Activated CD4-positive, alpha-beta T cell treated with anti-CD3 and anti-CD28 coated beads, Interleukin-2, amount 50 U/mL, for 4 hours (primary cell): ENCODE measurements at places on chromosomes 3 and 15.

DNA sequence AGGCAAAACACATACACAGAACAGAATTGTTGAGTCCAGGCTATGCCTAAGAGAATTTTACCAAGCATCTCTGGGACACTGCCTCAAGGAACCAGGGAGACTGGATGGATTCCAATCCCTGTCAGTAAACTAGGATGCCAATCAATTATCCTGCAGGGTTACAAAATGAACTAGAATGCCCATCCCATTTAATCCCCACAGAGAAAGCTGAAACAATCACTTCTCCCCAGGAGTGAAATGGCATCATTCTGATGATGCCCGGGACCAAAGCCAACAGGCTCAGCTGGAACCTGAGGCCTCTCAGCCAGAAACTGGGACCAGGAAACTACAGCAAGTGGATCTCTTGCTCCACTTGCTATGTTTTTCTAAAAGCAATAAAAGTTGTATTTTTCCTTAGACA is 130.0 kb upstream of the TJP1 start:
- DNase-seq = no peak

DNA sequence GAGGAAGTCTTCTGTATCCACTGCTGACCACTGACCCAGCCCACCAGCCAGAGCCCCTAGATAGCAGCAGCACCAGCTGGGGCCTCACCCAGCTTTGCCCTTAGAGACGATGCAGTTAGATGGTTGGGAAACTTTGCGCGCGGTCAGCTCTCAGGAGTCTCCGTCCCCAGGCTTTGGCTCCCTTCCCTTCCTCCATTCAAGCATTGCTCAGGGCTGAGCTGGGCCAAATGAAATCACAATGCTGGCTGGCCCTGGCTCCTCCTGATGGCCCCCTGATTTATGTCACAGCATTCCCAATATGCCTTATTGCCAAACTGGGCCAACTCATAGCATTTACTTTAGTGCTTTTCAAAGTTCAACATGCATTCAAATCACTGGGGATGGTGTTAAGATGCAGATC is 34.6 kb upstream of the RHCG start:
- no peak for DNase-seq

- no peak for DNase-seq
Observed at GRCh38 chr3:127822682-127823425, 539 bp upstream of the MGLL start.

GRCh38 chr3:85394424-85394823 is 435.6 kb downstream of the CADM2 start:
- no peak for DNase-seq

DNA sequence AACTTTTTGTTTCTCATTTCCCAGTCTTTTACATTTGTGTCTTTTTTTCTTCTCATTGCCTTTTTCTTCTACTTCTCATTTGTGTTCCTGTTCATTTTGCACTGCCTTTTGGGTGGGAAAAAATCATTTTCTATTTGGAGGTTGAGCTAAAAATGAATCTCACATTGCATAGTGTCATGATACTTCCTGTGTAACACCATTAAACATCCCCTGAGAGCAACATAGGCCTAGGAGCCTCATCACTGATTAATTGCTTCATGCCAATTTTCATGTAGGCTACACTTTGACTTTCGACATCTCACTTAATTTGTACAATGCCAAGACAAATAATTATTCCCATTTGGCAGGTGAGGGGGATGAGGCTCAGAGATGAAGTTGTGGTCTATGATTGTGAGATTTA is 279.2 kb downstream of the EDEM1 start:
- DNase-seq = no peak

GRCh38 chr3:42665050-42665878 is 11.8 kb downstream of the ZBTB47 start:
- DNase-seq = no peak

- DNase-seq = no peak
Observed at GRCh38 chr15:31049111-31049510, 52.4 kb downstream of the TRPM1 start.

- DNase-seq = no peak
Observed at GRCh38 chr3:183357564-183358079, 70.8 kb downstream of the MCF2L2 start.

- DNase-seq = no peak
Observed at GRCh38 chr3:170277833-170278580, 55.8 kb downstream of the PRKCI start.

DNA sequence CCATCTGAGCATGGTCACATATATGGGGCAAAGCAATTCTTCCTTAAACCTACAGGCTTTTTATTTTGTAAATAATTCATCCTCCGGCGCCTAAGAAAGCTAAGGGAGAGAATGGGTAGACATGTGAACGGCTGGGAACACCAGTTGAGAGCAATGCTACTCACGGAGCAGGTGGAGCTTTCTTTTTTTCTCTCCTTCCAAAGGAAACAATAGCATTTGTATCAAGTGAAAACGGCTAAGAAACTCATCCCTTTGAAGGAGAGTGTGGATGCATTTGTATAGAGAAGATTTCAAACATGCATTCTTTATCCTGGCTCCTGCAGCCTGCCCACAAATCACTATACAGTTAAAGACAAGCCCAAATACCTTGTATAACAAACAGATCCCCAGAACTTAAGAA is 637.8 kb downstream of the MAGI1 start:
- DNase-seq = no peak

DNA sequence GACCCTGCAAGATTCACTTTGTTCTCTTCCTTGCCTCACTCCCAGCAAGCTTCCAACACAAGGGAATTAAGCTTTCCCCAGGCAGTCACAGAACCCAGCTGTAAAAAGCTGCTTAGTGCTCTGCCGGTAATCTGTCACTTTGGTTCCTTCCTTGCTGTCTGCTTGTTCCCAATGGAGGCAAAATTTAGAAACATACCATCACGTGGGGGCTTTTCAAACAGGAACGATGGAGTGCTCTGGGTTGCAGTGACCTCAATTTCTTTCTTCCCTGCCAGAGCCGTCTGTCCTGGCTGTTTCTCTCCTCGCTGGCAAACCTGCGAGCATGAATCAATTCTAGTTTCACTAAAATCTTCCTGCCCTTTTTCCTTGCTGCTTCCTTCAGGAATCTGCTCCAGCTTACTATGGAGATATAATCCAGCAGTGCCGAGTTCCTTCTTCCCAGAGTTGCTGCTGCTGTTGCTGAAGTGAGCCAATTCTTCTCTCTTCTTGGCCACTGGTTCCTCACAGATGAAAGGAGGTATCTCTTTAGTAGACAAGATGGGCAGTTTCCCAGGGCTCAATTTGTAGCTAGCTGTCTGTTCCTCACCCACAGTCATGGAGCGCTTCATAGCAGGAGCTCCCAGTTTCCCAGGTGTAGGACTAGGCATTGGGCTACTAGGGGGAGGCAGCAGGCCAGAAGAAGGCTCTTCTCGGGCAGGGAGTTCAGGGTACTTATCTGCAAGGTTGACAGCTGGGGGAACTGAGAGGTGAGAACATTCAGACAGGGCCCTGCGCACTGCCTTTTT is 88.1 kb downstream of the DHX30 start:
- DNase-seq = no peak

- DNase-seq = no peak
Observed at GRCh38 chr15:38682861-38683260, 118.2 kb upstream of the RASGRP1 start.

GRCh38 chr3:196268284-196269163 is 19.0 kb downstream of the PCYT1A start:
- DNase-seq = no peak

- no peak for DNase-seq
Observed at GRCh38 chr15:89423981-89424380, 72.4 kb downstream of the RHCG start.

DNA sequence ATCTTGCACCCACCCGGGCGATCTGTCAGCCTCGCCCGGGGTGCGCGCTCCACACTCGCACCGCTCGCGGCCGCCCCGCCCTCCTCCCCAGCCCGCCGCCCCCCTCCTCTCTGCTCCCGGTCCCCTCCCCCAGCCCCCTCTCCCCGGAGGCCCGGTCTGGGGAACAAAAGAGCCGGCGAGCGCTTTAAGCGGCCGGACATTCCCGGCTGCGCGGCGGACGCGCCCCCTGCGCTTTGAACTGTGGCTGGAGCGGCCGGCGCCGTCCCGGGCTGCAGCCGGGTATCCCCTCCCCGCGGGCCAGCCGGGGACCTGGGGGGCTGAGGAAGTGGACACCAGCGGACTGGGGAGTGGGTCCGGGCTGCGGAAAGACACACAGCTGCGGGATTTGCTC is at the start of gene IGDCC3:
Gene IGDCC3 (minus strand): TSS at position 27 of the 391 bp plus-strand sequence. CDS start 214 bp downstream, outside the sequence.
- DNase-seq = no peak

DNA sequence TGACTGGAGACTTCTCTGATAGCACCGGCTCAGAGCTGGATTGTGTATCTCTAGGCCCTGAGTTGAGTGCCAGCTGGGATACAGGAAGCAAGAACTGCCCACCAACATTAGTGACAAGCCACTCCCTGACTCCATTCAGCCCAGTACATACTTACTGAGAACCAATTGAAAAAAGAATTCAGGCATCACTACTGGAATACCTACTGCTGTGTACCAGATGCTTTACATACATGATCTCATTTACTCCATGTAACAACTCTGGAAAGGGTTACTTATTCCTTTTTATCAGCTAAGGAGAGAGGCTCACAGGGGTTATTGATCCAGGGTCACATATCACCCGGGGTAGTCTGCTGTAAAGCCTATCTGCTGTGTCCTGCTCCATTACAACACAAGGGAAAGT is 1.3 kb upstream of the SYN2 start:
- no peak for DNase-seq

GRCh38 chr3:14431452-14431916 is 29.1 kb downstream of the SLC6A6 start:
- DNase-seq = no peak

- DNase-seq = no peak
Observed at GRCh38 chr3:52233968-52234367, 5.0 kb downstream of the TWF2 start.

DNA sequence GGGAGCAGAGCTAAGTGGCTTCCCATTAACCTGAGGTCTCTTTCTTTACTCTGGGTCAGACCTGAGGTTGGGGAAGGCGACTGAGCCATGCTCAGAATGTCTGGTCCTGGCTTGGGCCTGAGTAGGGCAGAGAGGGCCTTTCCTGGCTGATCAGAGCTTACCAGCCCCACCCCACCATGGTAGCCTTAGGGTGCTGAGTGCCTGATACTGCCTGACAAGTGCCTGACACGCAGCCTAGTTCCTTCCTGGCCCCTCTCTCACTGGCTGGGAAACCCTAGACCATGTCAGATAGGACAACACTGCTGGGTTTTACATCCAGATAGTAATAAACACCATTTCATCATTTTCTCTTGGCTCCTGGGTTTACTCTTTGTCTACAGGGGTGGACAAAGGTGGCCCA is 25.8 kb upstream of the DOCK3 start:
- no peak for DNase-seq

GRCh38 chr3:127002195-127003174 is 19.6 kb downstream of the PLXNA1 start:
- no peak for DNase-seq

GRCh38 chr3:149245738-149246451 is 24.3 kb upstream of the CP start:
- DNase-seq = no peak

DNA sequence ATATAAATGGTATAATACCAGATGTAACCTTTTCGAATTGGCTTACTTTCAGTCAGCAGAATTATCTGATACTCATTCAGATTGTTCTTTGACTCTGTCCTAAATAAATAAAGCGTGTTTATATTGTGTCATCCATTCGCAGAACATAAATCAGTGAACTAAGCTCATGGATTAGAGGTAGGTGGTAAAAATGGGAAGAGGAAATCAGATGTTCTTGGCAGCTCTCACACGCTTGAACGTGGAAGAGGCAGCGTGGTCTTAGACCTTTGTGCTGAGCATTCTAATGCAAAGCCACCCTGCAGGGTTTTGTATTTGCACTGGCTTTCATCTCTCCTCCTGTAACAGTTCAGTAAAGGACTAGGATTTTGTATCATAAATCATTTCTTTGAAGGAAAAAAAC is 441.4 kb downstream of the GABRG3 start:
- no peak for DNase-seq

- no peak for DNase-seq
Observed at GRCh38 chr3:18086760-18087159, 338.4 kb downstream of the SATB1 start.

GRCh38 chr3:126897943-126898342 is 85.0 kb upstream of the PLXNA1 start:
- no peak for DNase-seq
